ENCODE measurements at places on chromosomes 4 and X.
A peak's percentile ranks its signal among the peaks of the same experiment; 100 is the strongest.

DNA sequence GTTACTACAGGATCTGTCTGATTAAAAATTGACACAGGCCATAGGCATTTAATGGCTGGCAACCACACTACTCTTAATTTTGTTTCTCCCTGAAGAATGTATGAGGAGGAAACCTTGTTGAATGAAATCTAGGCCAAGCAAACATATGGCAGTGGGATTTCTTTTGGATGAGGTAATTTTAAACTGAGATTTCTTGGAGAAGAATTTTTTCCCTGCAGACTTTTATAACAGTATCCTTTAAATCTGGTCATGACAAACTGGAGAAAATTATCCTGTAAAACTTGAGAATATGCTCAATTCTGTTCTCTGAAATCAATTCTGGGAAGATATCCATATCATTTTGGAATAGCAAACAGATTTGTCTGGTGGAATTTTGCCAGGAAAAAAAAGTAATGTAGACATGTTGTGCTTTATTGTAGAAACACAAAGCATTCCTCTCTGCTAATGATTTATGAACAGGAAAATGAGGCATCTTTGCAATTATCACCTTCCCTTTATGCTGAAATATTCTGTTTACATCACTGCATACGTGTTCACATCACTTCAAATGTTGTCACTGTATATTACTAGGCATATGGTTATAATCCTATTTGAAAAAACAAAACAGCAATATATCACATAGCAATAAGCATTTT lies 108.3 kb upstream of the ARSJ start:
- peak; percentile 37 for DNase-seq
- no peak overlapping the region for H3K27ac ChIP-seq
- no peak overlapping the region for H3K4me3 ChIP-seq

- DNase-seq = no peak
- H3K36me3 ChIP-seq = no peaks in the 10 kb centered on the region
Measured at GRCh38 chr4:4328840-4329239, 38.8 kb downstream of the ZBTB49 start.

DNA sequence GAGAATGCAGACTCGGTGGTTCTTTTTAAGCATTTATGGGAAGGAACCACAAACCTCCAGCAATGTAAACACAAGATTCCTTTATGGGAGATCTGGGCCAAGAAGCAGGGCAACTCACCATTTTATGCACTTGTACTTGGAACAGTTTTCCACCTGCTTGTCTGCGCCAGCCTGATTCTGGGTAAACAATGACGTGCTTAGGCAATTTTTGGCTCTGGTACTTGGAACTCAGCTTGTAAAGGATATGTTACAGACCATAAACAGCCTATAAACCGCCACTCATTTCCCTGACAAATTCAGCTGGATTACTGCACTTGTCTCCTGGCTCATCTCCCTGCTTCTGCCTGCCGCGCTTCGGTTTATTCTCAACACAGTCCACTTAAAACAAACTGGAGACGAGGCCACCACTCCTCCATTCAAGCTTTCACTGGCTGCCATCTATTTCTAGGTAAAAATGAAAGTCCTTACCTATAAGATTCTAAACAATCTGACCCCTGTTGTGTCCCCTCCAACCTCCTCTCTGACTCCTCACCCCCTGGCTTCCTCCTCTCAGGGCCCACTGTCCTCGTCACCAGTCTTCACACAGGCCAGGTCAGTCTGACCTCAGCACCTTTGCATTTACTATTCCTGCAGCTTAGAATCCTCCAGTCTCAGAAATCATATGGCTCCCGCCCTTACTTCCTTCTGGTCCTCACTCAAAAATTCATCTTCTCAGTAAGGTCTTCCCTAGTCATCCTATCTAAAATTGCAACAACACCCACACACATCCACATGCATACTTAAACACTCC lies 205.9 kb upstream of the GALNT7 start:
- H3K4me3 ChIP-seq = no peak overlapping the region
- H3K27me3 ChIP-seq = no peaks in the 10 kb centered on the region
- no peak for DNase-seq
- H3K4me1 ChIP-seq = no peaks in the 10 kb centered on the region
- H3K27ac ChIP-seq = no peak overlapping the region

- H3K4me1 ChIP-seq = no peaks in the 10 kb centered on the region
- H3K4me3 ChIP-seq = no peak overlapping the region
- no peak overlapping the region for H3K27ac ChIP-seq
- no peaks in the 10 kb centered on the region for H3K27me3 ChIP-seq
- H3K36me3 ChIP-seq = no peaks in the 10 kb centered on the region
Measured at GRCh38 chr4:131488772-131489171, 1660.3 kb upstream of the PCDH10 start.

GRCh38 chrX:42176789-42177188 lies 253.4 kb upstream of the CASK start:
- no peaks in the 10 kb centered on the region for H3K4me1 ChIP-seq

DNA sequence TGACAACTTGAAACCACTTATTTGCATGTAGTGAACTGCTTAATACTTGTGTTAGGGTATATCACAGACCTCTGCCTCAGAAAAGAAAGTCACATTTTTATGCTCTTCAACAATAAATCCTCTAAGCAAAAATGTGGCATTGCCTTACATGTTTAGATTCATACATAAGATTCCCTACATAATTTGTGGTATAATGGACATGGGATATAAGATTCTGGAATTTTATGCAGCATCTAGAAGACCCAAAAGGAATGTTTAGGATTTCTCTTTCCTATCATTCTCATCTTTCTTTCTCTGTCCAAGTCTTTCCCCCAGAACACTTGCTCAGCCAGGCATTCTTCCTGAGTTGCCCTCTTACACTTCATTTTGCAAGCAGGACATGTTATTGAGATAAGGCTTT lies 37.7 kb upstream of the TET2 start:
- no peaks in the 10 kb centered on the region for H3K36me3 ChIP-seq
- no peak overlapping the region for H3K4me3 ChIP-seq
- no peak for DNase-seq
- H3K4me1 ChIP-seq = no peaks in the 10 kb centered on the region
- H3K27ac ChIP-seq = no peak overlapping the region
- no peaks in the 10 kb centered on the region for H3K27me3 ChIP-seq

DNA sequence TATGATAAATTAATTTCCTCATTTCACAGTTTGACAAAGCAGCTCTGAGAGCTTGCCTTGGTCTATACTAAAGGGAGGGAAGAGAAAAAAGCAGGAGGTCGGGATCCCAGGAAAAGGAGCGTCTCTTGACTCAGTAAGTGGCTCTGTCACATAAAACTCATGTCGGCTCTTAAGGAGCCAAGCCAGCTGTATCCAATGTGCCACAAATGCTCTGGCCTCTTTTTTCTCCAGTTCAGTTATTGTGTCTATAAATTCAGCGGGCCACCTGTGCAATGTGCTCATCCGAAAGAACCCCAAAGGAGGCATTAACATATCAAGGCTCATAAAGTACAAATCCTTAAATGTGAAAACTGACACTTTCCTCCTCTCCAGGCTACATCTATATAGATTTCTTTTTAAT lies 337.7 kb upstream of the FAM241A start:
- no peaks in the 10 kb centered on the region for H3K36me3 ChIP-seq
- no peaks in the 10 kb centered on the region for H3K27me3 ChIP-seq
- no peaks in the 10 kb centered on the region for H3K4me1 ChIP-seq
- DNase-seq = no peak

DNA sequence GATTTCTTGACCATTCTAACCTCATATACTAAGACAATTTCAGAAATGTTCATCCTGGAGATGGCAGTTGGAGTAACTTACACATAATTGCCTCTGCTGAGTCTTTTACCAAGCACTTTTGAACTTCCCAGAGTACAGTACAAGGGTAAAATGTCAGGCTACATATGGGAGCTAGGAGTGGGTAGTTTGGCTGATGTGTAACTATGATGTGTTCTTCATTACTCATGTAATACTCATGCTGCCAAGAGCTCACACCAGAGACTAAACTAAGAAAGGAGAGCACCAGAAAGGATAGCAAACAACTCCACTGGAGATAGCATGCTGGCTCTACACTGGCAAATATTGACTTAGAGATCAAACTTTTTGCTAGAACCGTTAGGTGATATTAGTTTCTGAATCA lies 194.0 kb downstream of the PDGFRA start:
- no peaks in the 10 kb centered on the region for H3K4me1 ChIP-seq
- H3K4me3 ChIP-seq = no peak overlapping the region
- no peaks in the 10 kb centered on the region for H3K36me3 ChIP-seq
- no peak overlapping the region for H3K27ac ChIP-seq

GRCh38 chrX:100586747-100587146 lies 2.0 kb downstream of the TNMD start:
- no peaks in the 10 kb centered on the region for H3K36me3 ChIP-seq
- DNase-seq = no peak
- no peak overlapping the region for H3K27ac ChIP-seq
- H3K4me3 ChIP-seq = no peak overlapping the region
- no peaks in the 10 kb centered on the region for H3K4me1 ChIP-seq
- no peaks in the 10 kb centered on the region for H3K27me3 ChIP-seq

DNA sequence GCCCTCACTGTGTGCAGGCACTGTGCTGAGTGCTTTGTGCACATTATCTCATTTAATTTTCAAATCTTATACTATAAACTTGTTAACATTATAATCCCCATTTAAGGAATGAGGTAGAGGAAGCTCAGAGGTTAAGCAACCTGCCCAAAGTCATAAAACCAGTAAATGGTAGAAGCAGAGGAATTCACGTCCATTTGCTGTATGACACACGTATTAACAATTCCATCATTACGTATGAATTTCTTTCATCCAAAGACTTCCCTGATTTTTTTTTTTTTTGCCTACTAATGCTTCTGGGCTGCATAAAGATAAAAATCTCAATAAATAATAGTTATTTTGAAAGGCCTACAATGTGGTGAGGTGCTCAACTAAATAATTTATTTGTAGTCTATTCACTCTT lies 64.5 kb upstream of the H2AZ1 start:
- H3K4me3 ChIP-seq = no peak overlapping the region
- H3K36me3 ChIP-seq = no peaks in the 10 kb centered on the region
- no peaks in the 10 kb centered on the region for H3K27me3 ChIP-seq
- H3K4me1 ChIP-seq = no peaks in the 10 kb centered on the region
- no peak overlapping the region for H3K27ac ChIP-seq
- DNase-seq = no peak

DNA sequence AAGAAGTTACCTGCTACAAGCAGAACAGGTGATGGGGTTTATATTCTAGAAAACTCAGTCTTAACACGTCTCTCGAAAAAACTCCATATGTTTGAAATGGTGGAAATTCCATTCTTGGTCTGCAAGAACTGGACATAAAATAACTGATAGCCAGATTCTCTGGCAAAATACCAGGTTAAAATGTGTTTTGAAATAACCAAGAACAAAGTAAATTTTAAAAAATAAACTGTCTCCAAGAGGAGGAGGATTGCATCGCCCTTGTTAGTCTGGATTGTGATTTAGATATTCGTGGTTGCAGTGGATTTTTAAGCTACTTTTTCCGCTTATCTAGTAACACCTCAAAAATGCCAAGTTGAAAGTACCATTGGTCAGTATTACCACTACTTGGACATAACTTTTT lies 40.8 kb downstream of the CENPU start:
- H3K27ac ChIP-seq = no peak overlapping the region
- H3K27me3 ChIP-seq = no peaks in the 10 kb centered on the region
- no peak overlapping the region for H3K4me3 ChIP-seq
- peaks cover 1% of the 10 kb centered on the region for H3K36me3 ChIP-seq

GRCh38 chrX:130523460-130524394 lies 121.9 kb downstream of the RBMX2 start:
- no peak overlapping the region for H3K27ac ChIP-seq
- no peak overlapping the region for H3K4me3 ChIP-seq
- no peaks in the 10 kb centered on the region for H3K27me3 ChIP-seq
- DNase-seq = peak; percentile 18

- H3K27ac ChIP-seq = no peak overlapping the region
- no peaks in the 10 kb centered on the region for H3K36me3 ChIP-seq
- H3K4me3 ChIP-seq = no peak overlapping the region
- H3K4me1 ChIP-seq = no peaks in the 10 kb centered on the region
Measured at GRCh38 chrX:126141014-126141413, 25.1 kb downstream of the DCAF12L2 start.

DNA sequence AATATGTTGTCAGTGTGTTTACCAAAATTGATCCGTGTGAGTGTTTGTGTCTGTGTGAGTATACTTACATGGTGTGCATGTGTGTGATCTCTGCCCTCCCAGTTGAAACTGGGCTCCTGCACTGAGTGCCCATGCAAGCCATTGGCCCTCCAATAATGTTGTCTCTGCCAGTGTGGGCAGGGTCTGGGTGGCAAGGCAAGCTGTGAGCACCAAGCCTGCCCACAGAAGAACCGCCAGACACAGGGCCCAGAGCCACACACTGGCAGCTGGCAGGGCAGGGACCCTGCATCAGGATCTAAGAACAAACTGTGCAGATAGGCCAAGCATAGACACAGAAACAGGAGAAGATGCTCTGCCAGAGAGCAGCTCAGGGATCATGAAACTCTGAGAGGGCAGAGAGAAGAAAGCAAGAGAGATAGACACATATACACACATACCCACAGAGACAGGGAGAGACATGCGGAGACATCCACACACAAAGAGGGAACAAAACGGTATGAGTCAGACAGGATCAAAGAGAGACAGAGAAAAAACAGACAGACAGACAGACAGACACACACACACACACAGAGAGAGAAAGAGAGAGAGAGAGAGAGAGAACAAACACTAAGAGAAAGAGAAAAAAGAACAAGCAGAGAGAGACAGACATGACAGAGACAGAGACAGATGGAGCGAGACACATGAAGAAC lies 555.0 kb downstream of the MID1IP1 start:
- H3K36me3 ChIP-seq = no peaks in the 10 kb centered on the region
- no peak for DNase-seq
- H3K27ac ChIP-seq = no peak overlapping the region
- no peaks in the 10 kb centered on the region for H3K27me3 ChIP-seq
- H3K4me1 ChIP-seq = no peaks in the 10 kb centered on the region
